Liver (tissue), 10 donors: ENCODE measurements at places on chromosomes 1 and 21.
A peak's percentile ranks its signal among the peaks of the same experiment; 100 is the strongest.

DNA sequence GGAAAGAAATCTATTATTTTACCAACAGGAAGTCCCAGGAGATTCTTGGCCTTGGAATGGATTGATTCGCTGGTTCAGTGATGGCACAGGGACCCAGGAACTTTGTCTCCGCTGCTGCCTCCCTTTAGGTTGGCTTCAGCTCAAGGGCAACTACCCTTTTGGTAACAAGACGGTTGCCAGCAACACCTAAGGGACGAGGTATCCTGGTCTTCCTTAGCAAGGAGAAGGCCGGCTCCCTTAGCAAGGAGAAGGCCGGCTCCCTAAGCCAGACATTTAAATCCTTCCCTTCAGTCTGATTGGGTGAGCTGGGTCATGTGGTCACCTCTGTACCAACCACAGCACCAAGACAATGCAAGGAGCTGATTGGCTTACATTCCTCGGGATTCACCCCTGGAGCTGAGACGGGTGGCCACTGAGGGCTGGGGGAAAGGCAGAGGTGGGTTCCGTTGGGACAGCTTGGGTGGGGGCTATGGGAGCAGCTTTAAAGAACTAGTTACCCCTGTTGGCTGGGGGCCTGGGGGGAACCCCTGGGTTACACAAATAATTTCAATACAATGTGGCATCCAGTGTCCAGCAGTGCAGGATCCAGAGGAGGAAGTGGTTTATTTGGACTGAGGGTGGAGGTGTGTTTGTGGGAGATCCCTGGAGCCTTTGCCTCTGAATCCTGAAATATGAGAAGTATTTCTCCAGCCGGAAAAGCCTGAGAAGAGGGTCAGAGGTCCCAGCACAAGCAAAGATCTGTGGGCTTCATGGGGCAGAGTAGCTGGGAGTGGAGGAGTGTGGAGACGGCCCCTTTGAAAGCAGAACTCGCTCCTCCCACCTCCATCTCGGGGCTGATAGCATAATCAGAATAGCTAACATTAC is 20.7 kb upstream of the CLIC4 start:
- no peak for DNase-seq

GRCh38 chr1:12549460-12550349 is 68.3 kb downstream of the DHRS3 start:
- DNase-seq, result no peak

DNA sequence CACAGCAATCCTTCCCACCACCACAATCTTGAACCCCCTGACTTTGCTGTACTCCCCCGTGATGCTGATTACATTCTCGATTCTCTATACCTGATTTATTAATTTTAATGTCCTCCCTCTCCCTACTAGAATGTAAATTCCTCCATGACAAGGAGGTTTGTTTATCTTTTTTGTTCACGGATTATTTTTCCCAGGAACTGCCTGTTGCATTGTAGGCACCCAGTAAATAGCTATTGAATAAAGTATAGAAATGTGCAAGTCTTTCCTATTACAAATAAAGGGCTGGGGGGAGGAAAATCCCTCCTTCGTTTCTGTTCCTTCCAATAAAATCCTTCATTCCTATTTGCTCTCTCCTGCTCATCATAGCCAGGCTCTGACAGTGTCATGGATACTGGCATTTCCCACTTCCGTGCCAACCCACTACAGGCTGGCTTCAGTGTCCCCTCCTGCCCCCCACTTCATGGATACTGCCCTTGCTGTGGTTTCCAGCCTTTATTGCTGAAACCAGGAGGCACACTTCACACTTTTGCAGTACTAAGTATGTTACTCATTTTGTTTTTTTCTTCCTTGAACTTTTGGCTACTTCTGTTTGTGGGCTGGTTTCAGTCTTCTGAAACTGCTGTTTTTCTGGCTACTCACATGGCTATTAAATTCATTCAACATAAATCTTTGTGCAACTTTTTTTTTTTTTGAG is 7.5 kb downstream of the KIF1B start:
- no peak for DNase-seq

DNA sequence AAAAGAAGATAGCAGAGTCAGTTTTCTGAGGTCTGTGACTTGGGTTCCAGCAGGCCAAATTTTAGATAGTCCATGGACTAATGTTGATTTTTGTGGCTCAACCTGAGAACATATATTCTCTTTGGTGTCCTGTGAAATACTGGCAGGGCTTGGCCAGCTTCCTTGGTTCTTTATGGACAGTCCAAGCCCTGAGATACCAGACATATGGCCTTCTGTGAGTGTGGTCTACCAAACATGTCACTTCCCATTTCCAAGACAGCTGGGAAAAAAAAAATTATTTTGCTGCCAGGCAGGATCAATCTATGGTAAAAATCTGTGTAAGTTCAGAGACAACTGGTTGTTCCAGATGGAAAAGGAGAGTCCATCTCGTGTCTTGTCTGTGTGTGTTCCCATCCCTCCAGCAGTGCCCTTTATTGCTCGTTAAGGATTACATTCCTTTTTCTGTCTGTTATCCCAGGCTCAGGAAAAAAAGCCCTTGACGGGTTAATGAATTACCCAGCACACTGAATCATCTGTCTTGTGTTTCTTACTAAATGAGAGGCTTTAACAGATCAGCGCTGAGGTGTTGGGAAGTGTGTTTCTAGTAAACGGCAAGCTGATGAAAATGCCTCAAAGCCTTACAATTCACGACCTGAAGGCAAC is 33.4 kb upstream of the XPR1 start:
- no peak for DNase-seq

GRCh38 chr1:52268372-52268771 is 97.6 kb downstream of the CC2D1B start:
- DNase-seq, result no peak

GRCh38 chr1:44237721-44238457 is 24.6 kb downstream of the DMAP1 start:
- peak; percentile 61 for DNase-seq

DNA sequence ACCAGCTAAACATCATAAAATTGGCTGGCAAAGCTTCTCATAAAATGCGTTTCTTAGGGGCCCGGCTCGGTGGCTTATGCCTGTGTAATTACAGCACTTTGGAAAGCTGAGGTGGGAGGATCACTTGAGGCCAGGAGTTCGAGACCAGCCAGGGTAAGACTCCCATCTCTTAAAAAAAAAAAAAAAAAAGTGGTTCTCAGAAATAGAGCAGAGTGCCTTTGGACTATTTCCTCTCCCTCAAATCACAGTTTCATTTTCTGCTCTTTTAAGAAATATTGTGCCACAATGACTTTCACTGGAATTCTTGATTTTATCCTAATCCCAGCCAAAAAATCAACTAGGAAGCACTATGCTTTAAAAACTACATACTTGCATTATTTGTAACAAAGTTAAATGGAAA is 13.3 kb downstream of the HSF2BP start:
- no peak for DNase-seq

DNA sequence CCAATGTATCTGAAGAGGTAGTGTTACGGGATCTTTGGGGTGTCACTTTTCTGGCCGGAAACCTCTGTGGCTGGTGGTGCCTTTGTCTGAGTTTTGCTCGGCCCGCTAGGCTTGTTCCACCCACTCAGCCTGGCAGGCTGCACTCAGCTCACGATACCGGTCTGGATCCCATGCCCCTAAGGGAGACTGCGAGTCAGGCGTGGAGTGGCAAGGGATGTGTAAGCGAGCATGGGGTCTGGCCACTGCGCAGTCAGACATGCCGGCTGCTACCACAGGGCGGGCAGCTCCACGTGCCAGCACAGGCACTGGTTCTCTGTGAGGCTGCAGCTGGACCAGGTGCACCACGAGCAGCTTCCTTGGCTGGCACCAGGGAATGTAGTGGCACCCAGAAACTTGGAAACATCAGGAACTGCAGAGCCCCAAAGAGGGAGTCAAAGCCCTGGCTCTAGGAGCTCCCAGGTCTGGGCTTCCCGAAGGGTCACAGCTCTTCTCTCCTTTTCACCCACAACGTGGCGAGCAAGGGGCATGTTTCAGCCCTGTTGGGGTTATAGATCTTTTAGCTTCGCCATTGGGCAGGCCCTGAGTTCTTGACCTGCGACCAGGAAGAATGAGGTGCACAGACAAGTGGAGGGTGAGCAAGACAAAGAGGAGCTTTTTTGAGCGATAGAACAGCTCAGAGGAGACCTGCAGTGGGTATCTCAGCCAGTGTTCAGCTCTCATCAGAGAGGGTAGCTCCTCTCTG is 23.8 kb upstream of the LRRC8C start:
- no peak for DNase-seq

- no peak for DNase-seq
Measured at GRCh38 chr1:154765970-154766369, 104.1 kb downstream of the KCNN3 start.

DNA sequence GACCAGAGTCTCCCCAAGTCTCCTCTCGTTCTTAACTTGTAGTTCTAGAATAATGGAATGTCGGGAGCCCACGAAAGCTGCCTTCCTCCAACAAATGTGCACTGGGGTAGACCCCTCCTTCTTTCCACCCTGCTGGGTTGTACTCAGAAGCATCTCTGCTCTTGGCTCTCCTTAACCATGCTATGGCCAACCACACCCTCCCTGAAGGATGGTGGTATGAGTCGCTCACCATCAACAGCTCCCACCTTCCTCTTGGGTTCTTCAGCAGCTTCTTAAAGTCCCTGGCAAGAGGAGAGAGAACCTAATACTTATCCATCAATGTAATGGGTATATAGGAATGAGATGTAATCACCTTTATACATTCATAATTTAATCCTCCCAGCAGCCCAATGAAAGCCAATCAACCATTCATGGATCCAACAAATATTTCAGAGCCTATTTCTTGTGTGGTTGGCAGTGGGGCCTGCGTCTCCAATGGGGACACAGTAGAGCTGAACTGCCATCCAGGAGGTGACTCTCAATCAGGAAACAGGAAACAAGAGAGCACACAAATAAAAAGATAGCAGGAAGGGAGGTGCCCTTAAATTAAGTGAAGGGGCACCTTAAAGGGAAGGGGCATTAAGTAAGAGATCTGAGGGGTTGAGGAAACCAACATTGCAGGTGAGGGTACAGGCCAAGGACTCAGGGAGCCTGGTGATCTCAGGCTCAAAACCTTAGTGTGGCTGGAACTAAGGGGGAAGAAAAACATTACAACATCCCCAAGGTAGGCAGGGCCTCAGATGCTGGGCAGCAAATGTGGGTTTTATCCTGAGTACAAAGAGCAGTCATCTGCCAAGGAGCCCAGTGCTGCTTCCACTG is 64.4 kb upstream of the ETS2 start:
- DNase-seq, result no peak

GRCh38 chr1:225453797-225454648 is 26.2 kb upstream of the LBR start:
- no peak for DNase-seq

DNA sequence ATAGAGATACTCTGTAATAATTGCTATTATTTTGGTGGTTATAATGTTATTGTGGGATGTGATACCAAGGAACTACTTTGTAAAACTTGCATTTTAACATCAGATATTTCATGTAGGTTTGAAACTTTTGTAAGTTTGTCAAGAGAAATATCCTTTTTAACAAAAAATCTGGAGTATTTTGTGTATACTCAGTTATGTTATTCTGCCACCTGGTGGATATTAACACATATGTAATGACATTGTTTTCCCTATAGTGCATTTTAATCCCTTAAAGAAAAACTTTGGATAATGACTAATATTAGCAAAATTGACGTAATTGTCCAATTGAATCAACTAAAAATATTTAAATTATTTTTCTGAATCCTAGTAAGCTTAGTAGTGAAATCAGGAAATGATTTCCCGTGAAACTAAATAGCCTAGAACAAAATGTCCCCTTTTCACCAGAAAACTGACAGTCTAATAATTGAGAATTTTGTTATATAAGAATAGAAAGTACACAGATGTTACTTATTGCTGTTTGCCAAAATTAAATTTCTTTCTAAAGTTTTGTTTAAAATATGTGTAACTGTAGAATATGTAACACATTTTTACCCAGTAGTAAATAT is 39.6 kb downstream of the KCTD3 start:
- no peak for DNase-seq

DNA sequence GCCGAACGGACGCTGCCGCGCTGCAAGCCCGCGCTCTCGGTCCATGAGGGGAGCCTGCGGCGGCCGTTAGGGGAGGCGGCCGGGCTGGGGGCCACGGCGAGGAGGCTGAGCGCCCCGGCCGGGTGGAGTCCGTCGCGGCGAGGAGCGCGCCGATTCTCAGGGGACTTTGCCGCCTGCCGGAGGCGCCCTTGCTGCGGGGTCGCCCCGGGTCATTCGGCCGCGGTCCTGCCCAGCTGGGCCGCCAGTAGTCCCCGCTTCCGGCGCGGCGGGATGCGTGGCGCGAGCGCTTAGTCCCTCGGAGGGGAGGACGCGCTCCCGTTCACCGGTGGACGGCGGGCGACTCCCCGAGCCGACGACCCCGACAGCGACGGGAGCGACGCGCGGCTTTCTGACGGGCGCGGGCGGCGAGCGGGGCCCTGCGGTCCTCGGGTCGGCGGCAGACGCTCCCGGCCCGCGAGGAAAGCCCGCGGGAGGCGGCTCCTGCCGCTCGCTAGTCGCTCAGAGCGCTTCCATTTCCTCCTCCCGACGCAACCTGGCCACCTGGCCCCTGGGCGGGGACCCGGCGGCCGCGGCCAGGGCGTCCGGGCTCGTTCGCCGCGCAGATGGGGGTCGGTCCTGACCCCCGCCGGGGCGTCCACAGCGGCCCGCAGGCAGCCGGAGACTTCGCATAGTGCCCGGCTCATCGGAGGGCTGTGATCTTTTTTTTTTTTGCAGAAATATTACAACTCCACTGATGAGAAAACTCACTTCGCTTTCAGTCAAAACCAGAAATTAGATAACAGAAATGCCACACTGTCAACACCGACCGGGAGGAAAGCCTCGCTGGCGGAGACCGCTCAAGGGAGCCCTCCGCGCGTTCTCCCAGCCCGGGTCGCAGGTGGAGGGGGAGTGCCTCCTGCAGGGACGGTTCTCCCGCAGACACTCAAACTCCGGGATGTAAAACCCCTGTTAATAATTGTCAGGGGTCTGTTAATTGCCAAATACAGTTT is 641 bp upstream of the ZBTB21 start:
- DNase-seq, result peak; percentile 47

DNA sequence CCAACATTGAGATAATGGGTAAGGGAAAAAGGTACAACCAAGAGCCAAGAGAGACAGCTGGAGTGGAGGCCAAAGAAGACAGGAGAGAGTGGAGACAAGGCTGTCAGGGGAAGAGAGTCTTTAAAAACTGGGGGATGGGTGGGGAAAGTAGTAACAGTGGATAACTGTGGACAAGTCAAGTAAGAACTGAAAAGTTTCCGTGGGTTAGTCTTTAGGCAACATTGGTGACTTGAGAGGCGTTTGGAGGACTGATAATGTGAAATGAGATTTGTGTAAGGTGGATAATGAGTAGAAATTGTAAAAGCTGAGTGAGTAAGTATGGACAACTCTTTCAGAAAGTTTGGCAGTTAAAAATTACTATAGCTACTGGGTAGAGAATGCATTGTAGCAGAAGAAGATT is 10.4 kb downstream of the PPP2R5A start:
- no peak for DNase-seq

GRCh38 chr1:207412845-207413244 is 41.3 kb upstream of the CR2 start:
- DNase-seq, result no peak

GRCh38 chr1:198678901-198679329 is 40.1 kb downstream of the PTPRC start:
- no peak for DNase-seq

- DNase-seq, result no peak
Measured at GRCh38 chr1:186858923-186859322, 30.2 kb downstream of the PLA2G4A start.
